H1 (cell line): ENCODE measurements at places on chromosomes 6 and 20. TPM values are rescaled to one million over a fixed set of nuclear protein-coding genes. Genes with fewer than 3 reads are reported as not detected.
A peak's percentile ranks its signal among the peaks of the same experiment; 100 is the strongest.

Gene ERVFRD-1
- not detected in 2 replicates for total RNA-seq

Gene HAO1
- total RNA-seq, result not detected in 2 replicates

Gene PPP1R14C
- total RNA-seq, result 0.25 and 0.61 TPM in 2 replicates

DNA sequence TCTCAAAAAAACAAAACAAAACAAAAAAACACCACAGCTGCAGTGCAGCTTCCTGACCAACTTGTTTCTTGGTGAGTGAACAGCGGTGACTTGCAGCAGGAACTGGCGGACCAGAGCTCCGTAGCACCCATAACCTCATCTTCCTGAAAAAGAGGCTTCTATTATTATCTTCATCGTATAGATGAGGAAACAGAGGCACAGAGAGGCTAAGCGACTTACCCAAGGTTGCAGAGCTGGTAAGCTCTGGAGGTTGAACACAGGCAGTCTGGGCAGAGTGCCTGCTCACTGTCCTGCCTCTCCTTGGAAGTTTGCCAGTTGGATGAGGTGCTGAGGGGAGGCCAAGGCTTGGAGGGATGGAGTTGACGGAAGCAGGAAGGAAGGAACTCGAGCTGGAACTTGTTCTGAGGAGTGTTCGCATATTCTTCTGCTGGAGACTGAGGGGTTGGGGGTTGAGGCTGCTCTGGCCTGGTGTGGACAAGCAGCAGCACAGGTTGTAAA, 47.9 kb upstream of the CCDC167 start:
- no peak for DNase-seq

DNA sequence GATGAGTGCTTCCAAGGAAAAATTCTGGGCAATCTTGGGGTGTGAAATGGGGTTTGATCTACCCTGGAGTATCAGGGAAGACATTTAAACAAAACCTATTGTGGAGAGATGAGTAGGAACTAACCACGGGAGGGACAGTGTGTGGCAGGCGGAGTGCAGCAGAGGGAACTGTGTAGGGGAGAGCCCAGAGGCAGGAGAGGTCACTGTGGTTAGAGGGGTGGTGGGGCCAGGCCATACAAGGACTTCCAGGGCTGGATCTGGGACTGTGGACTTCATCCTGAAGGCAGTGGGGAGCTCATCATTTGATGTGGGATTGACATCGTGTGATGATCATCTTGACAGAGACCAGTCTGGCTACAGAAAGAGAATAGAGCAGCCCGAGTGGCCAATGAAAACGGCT, 89.0 kb downstream of the TOX2 start:
- no peak for DNase-seq

DNA sequence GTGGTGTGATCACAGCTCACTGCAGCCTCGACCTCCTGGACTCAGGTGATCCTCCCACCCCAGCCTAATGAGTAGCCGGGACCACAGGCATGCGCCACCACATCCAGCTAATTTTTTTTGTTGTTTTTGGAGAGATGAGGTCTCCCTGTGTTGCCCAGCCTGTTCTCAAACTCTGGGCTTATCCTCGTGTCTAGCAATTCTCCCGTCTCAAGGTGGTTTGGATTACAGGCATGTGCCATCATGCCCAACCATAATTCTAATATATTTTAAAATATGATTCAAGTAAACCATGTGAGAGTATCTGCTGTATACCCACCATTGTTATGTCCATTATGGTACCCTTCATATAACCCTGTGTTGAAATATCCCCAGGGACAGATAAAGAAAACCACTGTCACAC, 60.3 kb upstream of the C20orf144 start:
- DNase-seq, result no peak

DNA sequence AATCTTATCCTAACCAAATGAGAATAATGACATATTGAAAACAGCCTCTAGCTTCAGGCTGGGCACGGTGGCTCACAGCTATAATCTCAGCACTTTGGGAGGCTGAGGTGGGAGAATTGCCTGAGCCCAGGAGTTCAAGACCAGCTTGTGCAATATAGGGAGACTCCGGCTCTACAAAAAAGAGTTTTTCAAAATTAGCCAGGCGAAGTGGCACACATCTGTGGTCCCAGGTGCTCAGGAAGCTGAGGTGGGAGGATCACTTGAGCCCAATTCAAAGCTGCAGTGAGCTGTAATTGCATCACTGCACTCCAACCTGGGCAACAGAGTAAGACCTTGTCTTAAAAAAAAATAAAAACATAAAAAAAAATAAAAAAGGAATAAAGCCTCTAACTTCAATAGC, 4.7 kb downstream of the TUBB2A start:
- no peak for DNase-seq

DNA sequence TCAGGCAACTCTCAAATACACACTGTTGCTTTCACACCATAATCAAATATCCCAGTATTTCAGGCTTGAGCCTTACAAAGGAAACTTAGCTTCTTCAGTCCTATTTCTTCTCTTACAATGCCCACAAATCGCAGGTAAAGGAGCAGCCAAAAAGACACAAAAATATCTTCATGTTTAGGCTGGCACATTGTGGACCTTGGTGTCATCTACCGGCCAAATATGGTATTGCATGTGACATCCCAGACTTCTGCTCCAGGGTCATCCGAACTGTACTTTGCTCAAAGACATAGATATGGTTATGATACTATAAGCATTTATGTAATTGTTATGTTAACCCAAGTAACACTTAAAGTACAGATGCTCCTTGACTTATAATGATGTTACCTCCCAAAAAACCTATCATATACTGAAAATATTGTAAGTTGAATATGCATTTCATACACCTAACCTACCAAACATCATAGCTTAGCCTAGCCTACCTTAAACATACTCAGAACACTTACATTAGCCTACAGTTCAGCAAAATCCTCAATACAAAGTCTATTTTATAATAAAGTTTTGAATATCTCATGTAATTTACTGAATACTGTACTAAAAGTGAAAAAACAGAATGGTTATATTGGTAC, 4.6 kb downstream of the OR2H2 start:
- peak; percentile 75 for DNase-seq

GRCh38 chr20:38997622-38998021, 35.5 kb downstream of the DHX35 start:
- DNase-seq, result no peak

GRCh38 chr6:69894578-69895347, 28.4 kb downstream of the COL19A1 start:
- DNase-seq, result no peak

DNA sequence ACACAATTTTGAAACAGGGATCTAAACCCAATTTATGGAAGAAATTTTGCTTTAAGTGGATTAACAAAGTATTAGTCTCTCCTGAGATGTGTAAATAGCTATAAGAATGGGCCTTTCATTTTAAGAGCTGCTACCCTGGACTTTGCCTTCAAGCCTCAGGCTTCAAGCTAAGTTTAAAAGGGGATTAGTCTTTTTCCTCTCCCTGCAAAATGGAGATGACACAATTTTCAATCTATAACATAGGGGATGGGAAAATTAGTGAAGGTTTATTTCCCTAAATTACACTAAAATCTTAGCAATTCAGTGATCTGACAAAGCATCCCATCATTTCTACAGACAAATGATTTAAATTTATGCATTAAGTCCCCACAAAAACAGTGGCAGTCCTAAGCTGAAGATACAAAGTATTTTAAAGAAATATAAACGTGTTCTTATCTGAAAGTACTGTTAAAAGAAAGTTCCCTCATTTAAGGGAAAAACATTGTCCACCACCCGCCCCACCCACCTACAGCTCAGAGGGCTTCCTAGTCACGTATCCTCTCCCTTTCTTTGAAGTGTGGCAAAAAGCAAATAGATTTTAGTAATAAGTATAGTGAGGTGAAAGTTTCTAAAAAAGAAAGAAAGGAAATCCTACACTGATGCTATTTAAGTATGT, 14.5 kb downstream of the ARHGAP18 start:
- DNase-seq, result no peak
